NCI-H1092 (cell line): ENCODE measurements at places on chromosomes 3 and 15.

GRCh38 chr15:85543741-85544155, 163.3 kb downstream of the AKAP13 start:
- no peak for DNase-seq

DNA sequence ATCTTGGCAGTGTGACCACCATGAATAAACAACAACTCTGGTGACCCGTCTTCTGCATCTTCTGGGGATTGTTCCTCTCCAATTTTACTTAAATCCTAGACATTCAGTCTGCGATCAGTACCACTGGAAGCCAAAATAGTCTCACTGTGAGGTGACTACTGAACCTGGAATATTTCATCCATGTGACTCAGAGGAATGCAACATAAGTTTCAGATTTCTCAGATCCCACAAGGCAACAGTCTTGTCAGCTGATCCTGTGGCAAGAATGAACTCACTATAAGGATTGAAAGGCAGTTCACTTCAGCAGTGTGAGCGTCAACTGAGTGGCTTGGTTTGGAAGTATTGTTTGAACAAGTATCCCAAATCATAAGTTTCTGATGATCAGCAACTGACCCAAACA, 13.2 kb downstream of the NSUN3 start:
- no peak for DNase-seq

- DNase-seq = no peak
These were observed 154.4 kb downstream of the PEX5L start for GRCh38 chr3:179882292-179882691.

DNA sequence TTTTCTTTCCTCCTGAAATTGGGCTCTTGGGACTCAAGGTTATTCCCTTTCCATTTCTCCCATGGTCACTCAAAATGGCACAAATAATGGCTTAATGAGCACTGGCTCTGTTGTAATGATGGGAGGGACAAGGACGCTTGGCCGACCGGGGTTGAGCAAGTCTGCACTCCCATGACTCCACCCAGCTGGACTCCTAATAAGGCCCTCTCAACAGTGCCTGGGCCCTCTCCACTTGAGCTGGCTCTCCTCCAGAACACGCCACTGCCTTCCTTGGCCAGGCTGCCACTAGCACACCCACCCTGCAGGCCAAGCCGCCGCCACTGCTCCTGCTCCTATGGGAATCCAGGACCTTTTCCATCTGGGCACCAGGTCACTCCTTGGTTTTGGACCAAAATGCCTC, 42.3 kb downstream of the ADCY5 start:
- DNase-seq = no peak

- DNase-seq = no peak
These were observed 79.8 kb upstream of the FNDC3B start for GRCh38 chr3:171959532-171960089.

GRCh38 chr15:48373821-48374451, 42.7 kb downstream of the DUT start:
- DNase-seq = no peak

- no peak for DNase-seq
These were observed 32.8 kb upstream of the MFSD1 start for GRCh38 chr3:158768881-158769543.

GRCh38 chr15:50186752-50187151, 4.8 kb downstream of the SLC27A2 start:
- DNase-seq = no peak

- DNase-seq = no peak
These were observed 32.9 kb downstream of the SNTN start for GRCh38 chr3:63685340-63685739.

DNA sequence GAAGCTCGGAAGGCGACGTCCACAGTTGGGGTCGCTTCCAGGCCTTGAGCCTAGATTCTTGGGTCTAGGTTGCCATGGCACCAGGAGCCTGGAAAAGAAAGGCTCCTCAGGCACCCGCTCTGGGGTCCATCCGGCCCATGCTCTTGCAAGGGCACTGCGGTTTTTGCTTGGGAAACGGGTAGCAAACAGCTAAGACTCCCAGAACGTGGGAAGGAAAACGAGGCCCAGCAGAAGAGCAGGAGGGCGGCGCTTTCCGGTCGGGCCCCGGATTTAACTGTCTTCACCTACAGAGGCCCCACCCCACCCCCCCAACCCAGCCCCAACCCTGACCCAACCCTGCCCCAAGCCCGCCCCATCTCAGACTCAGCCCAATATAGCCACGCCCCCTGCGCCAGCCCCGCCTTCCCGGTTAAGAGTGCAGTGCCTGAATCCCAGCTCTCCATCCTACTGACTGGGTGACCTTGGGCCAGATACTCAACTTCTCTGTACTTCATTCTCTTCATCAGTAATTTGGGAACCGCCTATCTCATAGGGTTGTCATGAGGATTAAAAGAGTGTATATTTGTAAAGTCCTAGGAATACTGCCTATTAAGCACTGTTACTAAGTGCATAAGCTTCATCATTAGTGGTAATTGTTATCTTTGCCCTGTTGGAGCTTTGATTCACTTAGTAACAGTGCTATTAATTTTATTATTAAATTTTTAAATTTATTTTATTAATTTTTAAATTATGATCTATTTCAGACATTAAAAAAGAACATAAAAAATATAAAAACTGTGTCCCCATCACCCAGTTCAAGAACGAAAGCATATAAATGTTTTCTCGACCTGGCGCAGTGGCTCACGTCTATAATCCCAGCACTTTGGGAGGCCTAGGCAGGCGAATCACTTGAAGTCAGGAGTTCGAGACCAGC, 28.4 kb upstream of the SMAD6 start:
- DNase-seq = no peak

DNA sequence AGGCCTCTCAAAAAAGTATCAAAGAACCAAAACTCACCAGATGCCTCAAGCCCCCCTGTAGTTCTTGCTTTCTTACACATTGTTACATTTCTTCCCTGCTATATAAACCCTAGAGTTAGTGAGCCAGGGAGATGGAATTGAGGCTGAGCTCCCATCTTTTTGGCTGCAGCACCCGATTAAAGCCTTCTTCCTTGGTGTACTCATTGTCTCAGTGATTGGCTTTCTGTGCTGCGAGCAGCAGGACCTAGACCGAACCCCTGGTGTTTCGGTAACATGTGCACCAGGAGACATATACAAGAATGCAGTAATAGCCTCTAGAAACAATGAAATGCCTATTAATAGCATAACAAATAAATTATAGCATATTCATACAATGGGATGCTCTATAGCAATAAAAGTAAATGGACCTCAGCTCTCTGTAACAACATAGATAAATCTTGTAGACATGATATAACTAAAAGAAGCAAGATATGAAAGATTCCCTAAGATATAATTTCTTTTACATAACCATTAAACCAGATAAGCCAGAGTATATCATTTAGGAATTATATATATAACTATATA, 174.0 kb downstream of the NEK11 start:
- DNase-seq = no peak
